AG09309 (cell line): ENCODE measurements at places on chromosomes 1 and 21.

DNA sequence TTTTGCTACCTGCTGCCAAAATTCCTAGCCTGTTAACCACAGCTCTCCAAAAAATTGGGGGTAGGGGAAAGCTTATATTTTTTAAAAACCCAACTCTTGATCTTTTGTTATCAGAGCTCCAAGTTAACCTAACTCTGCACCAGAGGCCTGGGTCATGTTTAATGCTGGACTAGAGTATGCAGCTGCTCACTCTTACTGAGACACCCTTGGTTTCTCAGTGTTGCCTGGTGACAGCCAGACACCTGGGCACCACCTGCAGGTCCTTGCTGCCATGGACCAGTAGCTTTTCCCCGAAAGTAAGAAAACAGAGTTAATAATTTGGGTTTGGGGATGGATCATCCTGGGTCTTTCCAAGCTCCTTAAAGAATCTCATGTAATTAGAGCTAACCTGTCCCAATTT, 30.1 kb downstream of the KCNJ6 start:
- DNase-seq: no peak

DNA sequence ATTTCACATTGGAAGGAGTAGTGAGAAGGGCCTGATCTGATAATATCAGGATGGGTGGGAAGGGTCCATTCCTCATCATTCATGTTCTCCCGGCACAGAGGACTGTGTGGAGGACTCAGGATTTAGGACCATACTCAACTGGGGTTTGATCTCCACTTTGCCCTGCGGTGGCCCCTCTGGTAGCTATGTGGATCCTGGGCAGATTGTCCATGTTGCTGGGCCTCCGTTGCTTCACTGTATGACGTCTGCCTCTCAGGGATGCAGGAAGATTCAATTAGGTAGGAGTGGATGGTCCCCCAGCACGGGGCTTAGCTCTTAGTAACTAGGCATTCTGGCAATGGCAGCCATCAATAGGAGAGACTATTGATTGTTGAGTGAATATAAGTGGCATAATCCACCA, 2.3 kb downstream of the ETS2 start:
- DNase-seq: no peak

GRCh38 chr1:196723325-196724185, 51.1 kb upstream of the CFHR3 start:
- DNase-seq: no peak

DNA sequence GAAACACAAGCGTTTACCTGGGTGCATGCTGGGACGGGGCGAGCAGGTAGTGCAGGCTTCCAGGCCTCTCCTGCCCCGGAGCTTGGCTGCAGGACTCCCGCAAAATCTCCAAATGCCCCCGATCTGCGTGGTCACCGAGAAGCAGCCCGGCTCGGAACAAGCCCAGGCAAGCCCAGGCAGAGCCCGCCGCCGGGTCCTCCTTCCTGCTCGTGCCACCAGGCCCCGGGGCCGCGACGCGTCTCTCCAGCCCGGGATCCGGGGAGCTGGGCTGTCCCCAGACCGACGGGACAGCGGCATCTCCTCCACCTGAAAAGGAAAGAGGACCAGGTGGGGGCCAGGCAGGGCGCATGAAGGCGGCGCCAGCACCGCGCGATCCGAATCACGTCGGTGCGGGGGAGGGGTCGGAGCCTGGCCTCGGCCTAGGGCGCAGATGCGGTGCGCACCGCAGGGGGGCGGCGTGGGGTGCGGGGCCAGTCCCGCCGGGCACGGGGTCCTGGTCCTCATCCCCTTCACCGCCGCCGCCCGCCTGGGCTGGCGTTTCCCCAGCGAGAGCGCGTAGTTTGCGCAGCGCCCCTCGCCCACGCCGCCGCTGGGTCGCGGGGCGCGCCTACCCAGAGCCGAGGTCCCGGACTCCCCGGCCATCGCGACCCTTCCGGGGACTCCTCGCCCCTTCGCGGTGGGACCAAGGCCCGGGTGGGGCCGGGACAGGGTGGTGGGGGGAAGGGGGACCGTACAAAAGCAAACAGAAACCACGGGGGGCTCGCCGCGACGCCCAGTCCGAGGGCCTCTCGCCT, 52.4 kb upstream of the H6PD start:
- no peak for DNase-seq

- DNase-seq: no peak
Observed at GRCh38 chr1:79255421-79255820, 248.9 kb upstream of the ADGRL4 start.

DNA sequence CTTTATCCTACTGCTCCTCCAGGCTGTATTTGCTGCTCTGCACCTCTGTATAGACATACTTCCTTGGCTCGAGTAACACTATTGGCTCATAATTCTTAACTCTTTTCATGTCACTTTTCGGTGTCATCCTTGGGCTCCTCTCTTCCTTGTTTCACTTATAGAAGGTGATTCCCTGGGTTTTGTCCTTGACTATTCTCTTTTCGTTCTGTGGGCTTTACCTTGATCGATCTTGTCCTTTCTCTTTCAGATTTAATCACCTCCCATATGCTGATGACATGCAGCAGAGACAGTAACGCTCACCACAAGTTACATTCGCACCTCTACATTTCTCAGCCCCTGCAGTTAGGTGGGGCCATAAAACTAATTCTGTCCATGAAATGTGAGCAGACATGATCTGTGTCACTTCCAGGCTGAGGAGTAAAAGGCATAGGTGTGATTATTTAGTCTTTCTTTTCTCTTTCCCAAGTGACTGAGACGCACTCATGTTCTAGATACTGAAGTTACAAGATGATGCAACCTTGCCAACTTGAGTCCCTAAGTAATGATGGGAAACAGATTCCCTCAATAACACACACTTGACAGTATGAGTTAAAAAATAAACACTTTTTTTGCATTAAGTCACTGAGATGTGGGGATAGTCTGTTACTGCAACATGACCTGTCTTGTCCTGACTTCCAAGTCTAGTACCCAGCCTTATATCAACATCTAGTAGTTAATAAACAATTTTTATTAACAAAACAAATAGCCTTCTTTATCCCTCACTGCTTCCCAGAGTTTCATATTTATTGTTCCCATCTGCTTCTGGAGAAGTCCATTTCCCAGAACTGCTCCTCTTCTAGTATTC, 49.9 kb upstream of the HAO2 start:
- no peak for DNase-seq

DNA sequence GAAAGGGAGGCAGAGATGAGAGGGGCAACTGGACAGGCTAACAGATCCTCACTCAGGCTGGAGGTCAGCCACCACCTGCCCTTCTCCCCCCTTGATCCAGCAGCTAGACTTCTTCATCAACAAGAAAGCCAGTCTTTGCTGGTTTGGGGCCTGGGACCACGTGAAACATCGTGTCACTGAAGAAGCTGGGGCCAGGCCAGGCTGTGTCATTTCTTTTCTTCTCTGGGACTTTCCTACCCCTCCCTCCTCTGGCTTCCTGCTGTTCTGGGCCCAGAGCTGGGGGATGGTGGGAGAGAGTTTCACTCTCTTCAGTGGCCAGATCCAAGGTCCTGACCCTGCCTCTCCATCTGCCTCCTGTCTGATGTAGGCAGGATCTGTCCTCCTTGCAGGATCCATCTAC, 18.1 kb upstream of the SLC26A9 start:
- DNase-seq: no peak

DNA sequence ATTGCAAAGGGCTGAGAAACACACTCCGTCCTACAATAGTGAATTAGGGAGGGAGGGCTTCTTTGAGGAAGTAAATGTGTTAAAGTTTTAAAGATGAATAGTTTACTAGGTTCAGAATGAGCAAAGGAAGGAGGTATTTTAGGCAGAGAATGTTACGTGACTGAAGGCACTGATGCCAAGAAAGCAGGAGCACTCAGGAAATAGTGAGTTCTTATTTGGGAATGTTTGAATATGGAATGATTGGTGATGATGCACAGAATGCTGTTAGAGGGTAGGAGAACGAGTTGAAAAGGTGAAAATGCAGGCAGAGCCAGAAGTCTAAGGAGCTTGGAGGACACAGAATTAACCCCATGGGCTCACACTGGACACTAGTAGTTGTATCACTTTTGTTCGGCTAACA, 108.0 kb downstream of the NRIP1 start:
- DNase-seq: no peak

- no peak for DNase-seq
Observed at GRCh38 chr1:234270581-234271242, 102.5 kb upstream of the COA6 start.

DNA sequence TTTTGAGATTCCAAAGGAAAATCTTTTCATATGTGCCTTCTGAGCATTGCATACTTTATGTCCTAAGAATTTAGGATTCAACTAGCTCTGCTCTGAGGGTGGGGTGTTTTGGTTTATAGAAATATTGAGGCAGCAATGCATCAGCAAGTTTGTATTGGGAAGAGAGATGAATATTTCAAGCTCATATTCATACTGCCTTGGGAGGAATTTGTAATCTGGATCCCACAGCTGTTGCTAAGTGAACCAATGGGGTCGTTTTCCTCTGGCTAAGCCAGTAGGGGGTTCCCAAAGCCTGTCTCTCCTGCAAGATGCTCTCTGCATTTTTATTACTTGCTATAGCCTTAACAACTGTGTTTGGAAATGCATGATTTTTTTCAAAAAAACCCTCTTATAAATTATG, 130.6 kb downstream of the SNX7 start:
- peak; percentile 48 for DNase-seq
